ENCODE measurements at places on chromosomes 7 and 10.

DNA sequence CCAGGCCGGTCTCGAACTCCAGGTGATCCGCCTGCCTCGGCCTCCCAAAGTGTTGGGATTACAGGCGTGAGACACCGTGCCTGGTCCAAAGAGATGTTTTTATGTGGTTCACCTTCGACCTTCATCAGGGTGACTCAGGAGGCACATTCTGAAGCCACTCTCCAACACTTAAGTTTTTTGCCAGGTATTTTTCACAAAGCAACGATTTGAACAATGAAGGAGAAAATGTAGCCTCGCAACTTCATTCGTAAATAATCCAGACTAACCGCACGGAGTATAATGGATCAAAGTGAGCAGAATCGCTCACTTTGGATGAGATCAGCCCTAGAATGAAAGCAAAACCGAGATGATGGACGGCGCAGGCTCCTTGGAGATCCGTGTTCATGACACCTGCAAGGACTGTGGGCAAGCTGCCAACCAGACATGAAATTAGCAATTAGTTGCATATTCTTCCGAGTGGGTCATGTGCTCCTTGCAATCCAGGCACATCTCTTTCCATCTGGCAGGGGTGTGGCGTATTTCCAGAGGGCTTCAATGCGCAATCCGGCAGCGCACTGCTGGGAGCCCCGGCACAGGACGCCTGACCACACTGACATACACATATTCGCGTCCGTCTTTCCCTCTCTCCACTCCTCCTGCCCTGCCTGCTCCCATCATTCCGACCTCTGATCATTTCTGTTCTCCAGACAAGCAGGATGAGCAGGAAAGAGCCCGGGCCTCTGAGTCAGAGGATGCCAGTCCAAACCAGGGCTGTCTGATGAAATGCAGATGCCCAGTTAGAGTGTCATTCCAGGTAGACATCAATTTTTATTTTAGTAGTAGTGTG lies 148.4 kb downstream of the KLF6 start:
- peak; percentile 78 for DNase-seq

GRCh38 chr7:139783647-139784385 lies 6.0 kb upstream of the HIPK2 start:
- DNase-seq, result no peak

DNA sequence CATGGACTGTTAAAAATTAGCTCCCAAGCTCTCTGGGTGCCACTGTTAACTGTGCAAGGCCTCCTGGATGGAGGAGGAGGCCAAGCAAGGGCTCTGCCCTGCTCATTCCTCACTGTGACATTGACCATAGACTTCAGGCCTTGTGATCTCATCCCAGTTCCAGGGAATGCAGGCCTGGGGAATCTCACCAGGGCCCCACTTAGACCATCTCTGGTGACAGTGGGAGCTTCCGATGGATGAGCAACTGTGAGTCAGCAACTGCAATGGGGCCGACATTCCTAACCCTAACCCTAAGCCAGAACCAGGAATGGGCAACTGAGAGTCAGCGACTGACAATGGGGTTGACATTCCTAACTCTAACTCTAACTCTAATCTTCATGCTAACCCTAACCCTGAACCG lies 50.4 kb upstream of the MSMB start:
- no peak for DNase-seq

DNA sequence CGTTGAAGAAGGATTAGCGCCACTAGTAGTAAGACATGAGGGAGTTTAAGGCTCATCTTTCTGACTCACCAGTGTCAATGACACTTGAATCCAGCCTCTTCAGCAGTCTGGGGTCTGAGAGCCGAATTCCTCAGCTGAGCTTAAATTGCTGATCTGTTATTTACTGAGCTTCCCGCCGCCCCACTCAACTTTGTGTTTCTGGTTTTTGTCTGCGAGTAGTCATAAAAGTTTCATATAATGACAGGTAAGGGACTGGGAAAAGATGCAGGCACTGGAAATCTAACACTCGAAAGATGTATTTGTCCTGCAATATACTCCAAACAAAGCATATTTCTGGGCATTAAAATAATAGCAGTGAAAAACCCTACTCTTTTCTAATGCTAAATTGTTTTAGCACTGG lies 51.2 kb upstream of the RELN start:
- DNase-seq, result no peak

DNA sequence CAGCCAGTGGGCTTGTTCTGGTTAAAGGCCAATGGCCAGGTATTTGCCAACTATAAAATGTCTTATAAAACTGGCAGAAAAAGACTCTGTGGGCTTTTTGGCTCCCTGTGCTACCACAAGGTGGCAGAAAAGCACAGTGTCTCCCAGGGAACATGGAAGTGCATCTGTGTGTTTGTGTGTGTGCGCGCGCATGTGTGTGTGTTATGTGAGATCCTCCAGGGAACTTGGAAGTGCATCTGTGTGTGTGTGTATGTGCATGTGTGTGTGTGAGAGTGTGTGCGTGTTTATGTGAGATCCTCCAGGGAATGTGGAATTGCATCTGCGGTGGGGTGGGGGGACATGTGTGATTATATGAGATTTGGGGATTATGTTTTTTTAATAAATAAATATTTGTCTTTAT lies 30.2 kb upstream of the ABI1 start:
- DNase-seq, result peak; percentile 50

DNA sequence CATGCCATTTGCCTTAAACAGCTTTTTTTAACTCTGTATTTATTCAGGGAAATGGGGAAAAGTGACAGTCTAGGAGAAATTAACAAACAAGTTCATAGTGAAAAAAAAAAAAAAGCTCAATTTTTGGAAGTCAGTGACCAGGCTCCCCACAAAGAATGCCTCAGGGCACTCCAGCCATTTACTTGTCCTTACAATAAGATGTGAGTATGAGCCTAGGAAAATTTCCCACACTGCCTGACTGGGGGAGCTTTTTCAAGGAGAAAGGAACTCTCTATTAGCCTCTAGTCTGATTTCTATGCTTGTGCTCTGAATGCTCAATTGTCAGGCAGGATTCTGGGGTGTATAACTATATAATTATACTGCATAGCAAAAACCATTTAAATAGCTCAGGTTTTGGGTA lies 74.9 kb upstream of the NRBF2 start:
- no peak for DNase-seq

DNA sequence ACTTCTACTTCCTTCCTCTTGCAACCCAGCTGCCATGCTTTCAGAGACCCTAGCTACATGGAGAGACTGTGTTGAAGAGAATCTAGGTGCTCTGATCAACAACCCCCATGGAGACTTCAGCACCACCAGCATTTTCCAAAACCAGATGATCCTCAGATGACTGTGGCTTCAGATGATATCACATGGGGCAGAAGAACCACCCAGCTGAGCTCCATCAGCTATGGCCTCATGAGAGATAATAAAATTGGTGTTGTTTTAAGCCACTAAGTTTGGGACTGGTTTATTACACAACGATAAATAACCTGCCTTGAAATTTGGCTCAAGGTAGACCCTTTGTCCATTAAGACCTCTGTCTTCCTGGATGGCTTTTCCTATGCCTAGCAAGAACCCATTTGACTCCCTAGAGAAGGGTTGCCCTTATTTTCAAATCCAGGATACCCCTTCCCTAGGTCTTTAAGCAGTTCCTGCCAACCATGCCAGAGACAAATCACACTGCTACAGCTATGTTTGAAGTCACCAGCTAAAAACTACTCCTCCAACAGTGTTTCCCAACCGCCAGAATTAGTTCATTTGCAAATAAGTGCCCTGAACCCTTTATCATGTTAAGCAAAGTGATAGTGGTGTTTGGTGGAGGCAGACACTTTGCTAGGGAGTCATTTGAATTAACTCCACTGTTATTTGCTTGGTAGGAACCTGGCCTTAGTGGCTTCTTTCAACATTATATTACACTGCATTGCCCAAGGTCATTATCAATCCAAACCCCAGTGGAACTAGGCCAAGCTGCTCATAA lies 136.9 kb upstream of the PALS2 start:
- DNase-seq, result no peak

- no peak for DNase-seq
These were observed 28.2 kb upstream of the MPP7 start for GRCh38 chr10:28331066-28331465.

DNA sequence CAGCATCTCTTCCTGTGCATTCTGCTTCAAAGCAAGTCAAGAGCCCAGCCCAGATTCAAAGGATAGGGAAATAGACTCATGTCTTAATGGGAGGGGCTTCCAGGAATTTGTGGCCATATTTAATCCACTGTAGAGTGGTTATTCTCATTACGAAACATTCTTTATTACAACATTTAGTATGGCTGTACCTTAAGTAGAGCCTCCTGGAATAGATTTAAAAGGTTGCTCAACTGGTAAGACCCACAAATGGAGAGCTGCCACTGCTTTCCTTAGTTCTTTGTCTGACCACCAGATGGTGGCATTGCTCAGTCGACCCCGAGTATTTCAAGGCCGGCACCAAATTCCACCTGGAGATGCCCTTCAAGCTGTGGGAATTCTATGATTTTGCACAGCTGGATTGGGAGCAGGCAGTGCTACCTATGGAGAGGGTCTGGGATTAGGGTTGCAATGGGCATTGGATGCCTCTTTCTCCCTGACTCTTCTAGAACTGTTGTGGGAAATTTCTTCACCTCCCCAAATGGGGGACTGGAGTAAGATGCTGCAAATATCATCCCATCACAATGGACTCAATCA lies 102.2 kb downstream of the RBM20 start:
- DNase-seq, result peak; percentile 32

- DNase-seq, result no peak
These were observed 271.9 kb downstream of the PRPF18 start for GRCh38 chr10:13858709-13859108.

- peak; percentile 48 for DNase-seq
These were observed 23.6 kb upstream of the VPS41 start for GRCh38 chr7:38932509-38933168.

DNA sequence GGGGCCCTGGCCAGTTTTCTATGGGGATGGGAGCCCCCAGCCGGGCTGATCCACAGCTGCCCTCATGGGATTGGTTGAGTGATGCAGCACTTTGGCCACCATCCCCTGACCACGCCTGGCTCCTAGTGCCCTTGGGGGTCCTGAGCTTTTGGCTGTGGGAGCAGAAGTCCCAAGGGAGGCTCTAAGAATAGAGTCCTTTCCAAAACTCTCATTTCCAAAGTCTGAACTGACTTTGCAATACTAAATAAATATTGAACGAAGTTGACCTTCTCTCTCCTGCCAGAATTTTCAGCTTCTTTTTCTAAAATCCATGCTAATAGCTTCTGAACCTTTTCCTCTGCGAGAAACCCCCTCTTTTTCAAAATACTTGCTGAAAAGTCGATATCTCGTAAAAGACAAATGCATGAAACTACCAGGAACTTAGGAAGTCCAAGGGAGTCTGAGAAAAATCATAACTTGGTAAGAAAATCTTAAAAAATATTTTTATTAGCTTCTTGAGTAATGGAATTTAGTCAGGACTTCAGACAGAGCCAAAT lies 62.7 kb upstream of the IGFBP3 start:
- DNase-seq, result no peak

GRCh38 chr7:21548491-21548890 lies 5.7 kb downstream of the DNAH11 start:
- no peak for DNase-seq

DNA sequence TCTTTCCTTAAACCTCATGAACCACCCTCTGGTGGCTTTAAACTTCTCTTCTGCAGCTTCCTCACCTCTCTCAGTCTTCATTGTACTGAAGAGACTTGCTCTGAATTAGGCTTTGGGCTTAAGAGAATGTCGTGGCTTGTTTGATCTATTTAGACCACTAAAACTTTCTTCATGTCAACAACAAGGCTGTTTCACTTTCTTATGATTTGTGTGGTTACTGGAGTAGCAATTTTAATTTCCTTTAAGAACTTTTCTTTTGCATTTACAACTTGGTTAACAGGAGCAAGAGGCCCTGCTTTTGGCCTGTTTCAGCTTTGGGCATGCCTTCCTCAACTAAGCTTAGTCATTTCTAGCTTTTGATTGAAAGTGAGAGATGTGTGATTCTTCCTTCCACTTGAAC lies 38.1 kb upstream of the CDHR3 start:
- DNase-seq, result no peak

DNA sequence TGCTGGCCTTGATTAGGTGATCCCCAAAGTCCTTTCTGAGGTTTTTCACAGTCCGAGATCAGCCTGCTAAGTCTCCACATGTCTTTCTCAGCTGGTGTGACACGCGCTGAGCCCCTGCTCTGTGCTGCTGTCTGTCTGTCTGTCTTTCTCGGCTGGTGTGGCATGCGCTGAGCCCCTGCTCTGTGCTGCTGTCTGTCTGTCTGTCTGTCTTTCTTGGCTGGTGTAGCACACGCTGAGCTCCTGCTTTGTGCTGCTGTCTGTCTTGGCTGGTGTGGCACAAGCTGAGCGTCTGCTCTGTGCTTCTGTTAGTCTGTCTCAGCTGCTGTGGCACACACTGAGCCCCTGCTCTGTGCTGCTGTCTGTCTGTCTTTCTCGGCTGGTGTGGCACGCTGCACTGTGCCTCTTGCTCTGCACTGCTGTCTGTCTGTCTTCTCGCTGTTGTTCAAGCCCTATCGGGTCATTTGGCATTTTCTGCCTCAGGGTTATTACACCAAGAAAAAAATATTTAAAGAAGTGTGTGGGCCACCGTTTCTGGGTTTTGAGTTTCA lies 217.3 kb upstream of the SHH start:
- no peak for DNase-seq

- no peak for DNase-seq
These were observed 116.0 kb upstream of the INHBA start for GRCh38 chr7:41818765-41819398.

GRCh38 chr7:113797420-113798010 lies 121.3 kb downstream of the PPP1R3A start:
- no peak for DNase-seq

All from NCI-H2171 (cell line).